ENCODE measurements at places on chromosomes 1 and 21. TPM values are rescaled to one million over a fixed set of nuclear protein-coding genes. Genes with fewer than 3 reads are reported as not detected.
A peak's percentile ranks its signal among the peaks of the same experiment; 100 is the strongest.

S100A5 gene
- polyA plus RNA-seq = not detected

DNA sequence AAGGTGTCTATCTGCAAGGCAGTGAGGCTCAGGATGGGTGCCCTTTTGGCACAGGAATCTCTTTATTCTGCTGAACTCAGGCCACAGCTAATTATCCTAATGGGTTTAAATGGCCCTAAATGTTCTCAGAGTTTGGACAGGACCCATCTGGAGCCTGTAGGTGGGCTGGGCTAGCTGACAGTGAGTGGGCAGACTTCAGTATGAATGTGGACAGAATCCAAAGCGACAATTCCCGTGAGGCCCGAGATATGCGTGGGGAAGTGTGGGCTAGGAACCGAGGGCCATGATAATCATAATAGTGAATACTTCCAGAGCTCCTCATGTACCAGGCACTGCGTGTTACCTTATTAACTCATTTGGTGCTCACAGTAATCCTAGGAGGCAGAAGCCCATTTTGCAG, 165.3 kb downstream of the GRIK3 start:
- no peaks in the 10 kb centered on the region for H3K36me3 ChIP-seq
- H3K4me1 ChIP-seq = no peaks in the 10 kb centered on the region
- H3K4me3 ChIP-seq = no peak overlapping the region
- DNase-seq = no peak
- no peaks in the 10 kb centered on the region for H3K27me3 ChIP-seq

JAM2 gene
- 8.5 TPM for polyA plus RNA-seq

DNA sequence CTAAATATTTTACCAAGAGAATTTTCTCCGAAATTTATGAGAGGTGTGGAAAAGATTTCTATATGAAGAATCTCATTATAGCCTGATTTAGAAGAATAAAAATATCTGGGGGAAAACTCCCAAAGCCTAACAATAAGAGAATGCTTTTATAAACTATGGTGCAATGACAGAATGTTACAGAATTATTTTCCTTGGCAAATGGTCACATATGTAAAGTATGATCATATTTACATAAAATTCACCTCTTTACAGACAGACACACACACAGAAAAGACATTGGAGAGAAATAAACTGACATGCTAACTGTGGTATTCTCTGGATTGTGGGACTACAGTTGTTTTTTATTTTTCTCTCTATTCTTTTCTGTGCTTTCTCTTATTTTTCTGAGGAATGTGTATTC, 226.3 kb upstream of the USP24 start:
- no peaks in the 10 kb centered on the region for H3K27me3 ChIP-seq
- no peak overlapping the region for H3K4me3 ChIP-seq
- H3K36me3 ChIP-seq = no peaks in the 10 kb centered on the region
- no peaks in the 10 kb centered on the region for H3K4me1 ChIP-seq

GRCh38 chr1:16378443-16378842, 11.4 kb downstream of the SZRD1 start:
- H3K27me3 ChIP-seq = no peaks in the 10 kb centered on the region
- no peak for DNase-seq
- no peaks in the 10 kb centered on the region for H3K36me3 ChIP-seq
- H3K4me1 ChIP-seq = peaks cover 47% of the 10 kb centered on the region

GRCh38 chr1:44417351-44418021, 12.4 kb downstream of the RNF220 start:
- no peaks in the 10 kb centered on the region for H3K36me3 ChIP-seq
- no peak overlapping the region for H3K27ac ChIP-seq
- peak overlapping the region; percentile 29 for H3K4me3 ChIP-seq
- DNase-seq = peak; percentile 33

DNA sequence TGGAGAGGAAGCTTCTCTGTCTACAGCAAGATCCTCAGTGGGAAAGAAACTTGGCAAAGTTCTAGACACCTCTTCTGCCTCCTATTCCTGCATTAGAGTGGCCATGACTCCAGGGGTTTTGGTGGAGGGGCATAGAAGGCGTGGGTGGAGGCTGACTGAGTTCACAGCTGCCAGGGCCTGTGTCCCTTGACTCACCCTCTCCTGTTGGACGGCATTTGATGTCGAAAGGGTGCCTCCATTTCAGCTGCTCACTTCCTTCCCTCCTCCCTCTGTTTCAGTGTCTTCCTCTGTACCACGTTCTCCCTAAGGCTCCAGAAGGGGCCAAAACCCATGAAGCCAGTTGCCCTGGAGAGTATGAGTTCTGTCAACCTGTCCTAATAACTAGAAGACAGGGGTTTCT, 632 bp downstream of the TMEM79 start:
- peaks cover 44% of the 10 kb centered on the region for H3K4me1 ChIP-seq
- H3K27me3 ChIP-seq = no peaks in the 10 kb centered on the region
- H3K27ac ChIP-seq = no peak overlapping the region
- H3K36me3 ChIP-seq = peaks cover 24% of the 10 kb centered on the region

DNA sequence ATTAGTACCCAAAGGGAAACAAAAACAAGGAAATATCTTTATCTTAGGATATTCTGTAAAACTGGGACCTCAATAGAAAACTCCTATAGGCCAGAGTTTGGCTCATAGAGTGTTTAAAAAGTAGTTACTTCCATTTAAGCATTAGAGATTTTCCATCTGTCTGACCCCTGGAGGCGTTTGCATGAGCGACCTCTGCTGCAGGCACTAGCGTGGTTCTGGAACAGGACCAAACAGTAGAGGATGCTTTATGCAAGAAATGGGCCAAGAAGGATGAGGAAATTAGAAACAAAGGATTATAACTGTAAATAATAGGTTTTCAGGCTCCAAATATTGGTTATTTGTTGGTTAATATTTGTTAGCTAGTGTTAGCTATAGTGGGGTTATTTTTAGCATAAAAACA, 5.7 kb downstream of the ZBTB40 start:
- DNase-seq = peak; percentile 73
- H3K36me3 ChIP-seq = no peaks in the 10 kb centered on the region
- no peaks in the 10 kb centered on the region for H3K27me3 ChIP-seq
- H3K4me1 ChIP-seq = peaks cover 73% of the 10 kb centered on the region
- no peak overlapping the region for H3K27ac ChIP-seq

WNT3A gene
- 0.31 TPM for polyA plus RNA-seq

DNA sequence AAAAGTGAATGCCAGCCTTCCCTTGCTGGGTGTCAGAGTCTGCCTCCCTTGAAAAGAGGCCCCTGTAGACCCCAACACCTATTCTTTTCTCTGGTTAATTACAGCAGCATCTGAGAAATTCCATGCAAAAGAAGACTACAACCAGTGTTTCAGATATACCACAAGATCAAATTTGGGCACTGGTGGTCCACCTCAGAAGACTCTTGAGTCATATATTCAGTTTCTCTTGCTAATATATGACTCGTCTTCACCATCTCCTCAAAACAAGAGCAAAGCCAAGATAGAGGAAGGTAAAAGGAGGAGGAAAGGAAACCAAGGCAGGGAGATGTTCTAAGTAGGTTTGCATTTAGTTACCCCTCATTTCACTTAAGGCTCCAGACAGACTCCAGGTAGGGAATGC, 259.9 kb downstream of the ZNF648 start:
- no peak overlapping the region for H3K4me3 ChIP-seq
- DNase-seq = no peak
- no peaks in the 10 kb centered on the region for H3K36me3 ChIP-seq
- no peaks in the 10 kb centered on the region for H3K4me1 ChIP-seq
- no peak overlapping the region for H3K27ac ChIP-seq
- H3K27me3 ChIP-seq = no peaks in the 10 kb centered on the region

PLA2G2D gene
- polyA plus RNA-seq = not detected

PLEKHG5 gene
- polyA plus RNA-seq = 7.2 TPM

NPPB gene
- 3.9 TPM for polyA plus RNA-seq

FMO4 gene
- 3.8 TPM for polyA plus RNA-seq

DNA sequence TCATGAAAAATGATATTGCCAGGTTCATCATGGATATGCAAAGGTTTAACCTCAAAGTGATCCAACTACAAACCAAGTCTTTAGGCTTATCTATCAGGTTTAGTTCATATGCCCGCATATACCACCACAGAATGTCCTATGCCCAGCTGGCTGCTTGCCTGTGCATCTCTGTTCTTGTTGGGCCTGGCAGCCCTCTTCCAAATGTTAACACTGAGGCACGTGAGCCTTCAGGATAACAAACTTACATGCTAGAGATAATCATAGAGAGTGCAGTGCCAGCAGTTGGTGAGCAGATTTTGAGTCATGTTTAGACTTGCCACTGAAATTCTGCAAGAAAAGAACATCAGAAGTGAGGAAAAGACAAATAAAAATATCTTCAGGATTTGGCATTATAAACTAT, 607.9 kb upstream of the TMPRSS15 start:
- H3K36me3 ChIP-seq = no peaks in the 10 kb centered on the region
- no peak for DNase-seq
- H3K4me1 ChIP-seq = no peaks in the 10 kb centered on the region
- no peaks in the 10 kb centered on the region for H3K27me3 ChIP-seq
- no peak overlapping the region for H3K4me3 ChIP-seq

- H3K4me1 ChIP-seq = peaks cover 11% of the 10 kb centered on the region
- H3K36me3 ChIP-seq = peaks cover 9% of the 10 kb centered on the region
- no peak overlapping the region for H3K4me3 ChIP-seq
- H3K27me3 ChIP-seq = no peaks in the 10 kb centered on the region
- no peak for DNase-seq
- H3K27ac ChIP-seq = no peak overlapping the region
Measured at GRCh38 chr21:17784604-17785402, 34.4 kb downstream of the C21orf91 start.

FBXO2 gene
- 15.4 TPM for polyA plus RNA-seq

GRCh38 chr1:13788795-13789194, 88.8 kb downstream of the PRDM2 start:
- H3K4me3 ChIP-seq = no peak overlapping the region
- H3K27me3 ChIP-seq = no peaks in the 10 kb centered on the region
- DNase-seq = no peak
- peaks cover 17% of the 10 kb centered on the region for H3K4me1 ChIP-seq
- H3K27ac ChIP-seq = no peak overlapping the region

DNA sequence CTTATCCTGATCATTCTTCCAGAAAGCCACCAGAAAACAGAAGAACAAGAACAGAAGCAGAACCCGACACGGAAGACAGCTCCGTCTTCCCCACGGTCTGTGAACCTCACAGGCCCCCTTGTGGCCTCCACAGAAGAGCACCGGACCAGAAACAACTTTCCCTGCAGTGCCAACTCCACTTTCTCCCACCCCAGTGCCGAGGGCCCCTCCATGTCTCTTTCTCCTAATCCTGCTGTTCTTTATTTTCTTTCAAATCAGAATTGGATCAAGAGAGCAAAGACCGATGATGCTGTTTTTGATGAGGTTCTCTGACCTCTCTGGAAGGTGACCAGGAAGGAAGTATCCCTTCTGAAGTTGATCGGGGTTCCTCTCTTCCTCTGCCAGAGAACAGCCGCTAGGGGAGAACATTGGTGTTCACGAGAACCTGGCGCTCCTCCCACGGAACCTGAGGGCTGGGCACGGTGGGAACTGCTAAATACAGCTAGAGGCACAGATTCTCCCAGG, 58.9 kb upstream of the CTTNBP2NL start:
- DNase-seq = peak; percentile 55
- no peak overlapping the region for H3K27ac ChIP-seq
- no peaks in the 10 kb centered on the region for H3K4me1 ChIP-seq
- no peaks in the 10 kb centered on the region for H3K36me3 ChIP-seq

GRCh38 chr1:3022511-3022973, 1.3 kb downstream of the ACTRT2 start:
- H3K4me3 ChIP-seq = no peak overlapping the region
- DNase-seq = no peak
- no peaks in the 10 kb centered on the region for H3K36me3 ChIP-seq
- no peaks in the 10 kb centered on the region for H3K4me1 ChIP-seq
- H3K27me3 ChIP-seq = peaks cover 41% of the 10 kb centered on the region
- H3K27ac ChIP-seq = no peak overlapping the region

- H3K36me3 ChIP-seq = no peaks in the 10 kb centered on the region
- DNase-seq = peak; percentile 12
- no peak overlapping the region for H3K4me3 ChIP-seq
- H3K27ac ChIP-seq = no peak overlapping the region
- H3K4me1 ChIP-seq = no peaks in the 10 kb centered on the region
- no peaks in the 10 kb centered on the region for H3K27me3 ChIP-seq
Measured at GRCh38 chr1:190436615-190437014, 41.0 kb downstream of the BRINP3 start.

GRCh38 chr1:9809100-9809510, 14.7 kb downstream of the CLSTN1 start:
- no peaks in the 10 kb centered on the region for H3K36me3 ChIP-seq
- no peak for DNase-seq
- H3K4me3 ChIP-seq = no peak overlapping the region

GRCh38 chr1:40075266-40075665, 21.8 kb downstream of the PPT1 start:
- no peak overlapping the region for H3K4me3 ChIP-seq
- DNase-seq = no peak
- H3K4me1 ChIP-seq = no peaks in the 10 kb centered on the region
- H3K27ac ChIP-seq = no peak overlapping the region
- H3K27me3 ChIP-seq = no peaks in the 10 kb centered on the region

YIPF1 gene
- 29.9 TPM for polyA plus RNA-seq
